Bone marrow (tissue), 2 donors: ENCODE measurements at places on chromosomes 2 and 18.

- no peak for DNase-seq
Measured at GRCh38 chr2:136051001-136051724, 65.7 kb upstream of the DARS1 start.

DNA sequence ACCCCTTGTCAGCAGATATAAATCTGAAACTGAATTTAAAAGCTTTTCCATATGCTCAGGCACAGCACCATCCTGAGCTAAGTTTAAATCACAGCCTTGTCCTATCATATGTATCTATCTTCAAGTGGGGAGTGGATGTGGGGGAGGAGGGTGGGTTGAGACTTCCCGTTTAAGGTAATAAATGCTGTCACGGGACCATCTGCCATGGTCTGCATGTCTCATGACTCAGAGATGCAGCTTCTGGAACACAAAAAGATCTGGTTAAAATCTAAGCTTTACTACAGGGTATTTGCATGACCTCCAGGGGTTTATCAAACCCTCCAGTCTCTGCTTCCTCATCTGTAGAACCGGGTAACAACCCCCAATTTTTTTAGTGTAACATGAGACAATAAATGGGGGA is 377.7 kb upstream of the ST6GAL2 start:
- DNase-seq: no peak

DNA sequence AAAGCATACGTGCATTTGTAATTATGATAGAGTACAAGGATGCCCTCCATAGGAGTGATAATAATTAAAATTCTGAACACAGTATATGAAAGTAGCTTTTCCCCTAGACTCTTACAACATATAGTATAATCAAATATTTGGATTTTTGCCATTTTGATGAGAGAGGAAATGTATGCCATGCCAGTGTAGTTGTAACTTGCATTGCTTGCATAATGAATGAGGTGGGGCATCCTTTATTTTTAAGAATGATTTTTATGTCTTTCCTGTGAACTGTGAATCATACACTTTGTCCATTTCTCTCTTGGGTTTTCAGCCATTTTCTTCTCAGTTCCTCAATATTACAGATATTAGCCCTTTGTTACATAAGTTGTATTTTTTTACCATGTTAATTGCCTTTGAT is 197.5 kb downstream of the SCG2 start:
- no peak for DNase-seq

GRCh38 chr18:80200932-80201672 is 46.2 kb downstream of the PARD6G start:
- DNase-seq: no peak

DNA sequence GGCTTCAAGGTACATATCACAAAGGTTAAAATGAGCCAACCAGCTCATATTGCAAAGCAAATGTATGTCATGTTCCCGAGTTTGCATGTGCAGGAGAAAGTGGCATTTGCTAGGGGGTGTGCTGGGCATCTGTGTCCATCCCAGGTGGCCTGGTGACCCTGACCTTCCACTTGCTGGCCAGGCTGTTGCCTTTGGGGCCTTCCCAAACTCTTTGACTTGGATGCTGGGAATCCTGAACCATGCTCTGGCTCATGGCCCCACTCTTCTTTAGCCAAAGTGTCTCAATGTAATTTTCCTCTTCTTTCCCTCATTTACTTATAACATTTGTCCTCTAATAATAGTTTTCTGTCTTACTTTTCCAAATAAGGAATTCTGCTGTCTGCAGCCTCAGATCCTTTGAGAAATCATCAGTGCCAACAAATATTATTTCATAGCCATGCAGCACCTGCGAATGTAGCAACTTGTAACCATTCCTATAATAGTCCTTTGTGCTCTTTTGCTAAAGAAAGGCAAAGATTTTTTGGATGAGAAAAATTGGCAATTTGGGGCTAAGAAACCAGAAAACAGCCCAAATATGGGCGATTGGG is 64.2 kb downstream of the MTCL1 start:
- no peak for DNase-seq

- DNase-seq: no peak
Measured at GRCh38 chr2:86302320-86302719, 35.1 kb downstream of the REEP1 start.

DNA sequence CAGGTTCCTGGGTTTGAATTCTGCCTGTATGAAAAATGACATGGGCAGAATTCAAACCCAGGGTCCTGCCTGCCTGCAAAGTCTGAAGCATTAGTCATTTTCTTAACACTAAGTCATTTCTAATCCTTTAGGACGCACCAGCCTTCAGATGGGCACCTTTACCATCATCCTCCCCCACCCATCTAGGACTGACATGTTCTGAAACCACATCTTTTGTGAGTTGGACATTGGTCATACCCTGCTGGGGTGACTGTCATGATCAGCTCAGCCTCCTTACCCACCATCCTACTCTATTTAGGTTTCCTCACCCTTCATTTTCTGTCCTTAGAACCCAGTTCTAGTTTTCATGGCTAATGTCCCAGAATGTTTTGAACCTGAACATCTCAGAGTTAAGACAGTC is 104.9 kb downstream of the TRIB2 start:
- DNase-seq: no peak

- no peak for DNase-seq
Measured at GRCh38 chr2:182587831-182588230, 128.2 kb upstream of the DNAJC10 start.

GRCh38 chr2:99903981-99904380 is 238.4 kb downstream of the AFF3 start:
- no peak for DNase-seq

DNA sequence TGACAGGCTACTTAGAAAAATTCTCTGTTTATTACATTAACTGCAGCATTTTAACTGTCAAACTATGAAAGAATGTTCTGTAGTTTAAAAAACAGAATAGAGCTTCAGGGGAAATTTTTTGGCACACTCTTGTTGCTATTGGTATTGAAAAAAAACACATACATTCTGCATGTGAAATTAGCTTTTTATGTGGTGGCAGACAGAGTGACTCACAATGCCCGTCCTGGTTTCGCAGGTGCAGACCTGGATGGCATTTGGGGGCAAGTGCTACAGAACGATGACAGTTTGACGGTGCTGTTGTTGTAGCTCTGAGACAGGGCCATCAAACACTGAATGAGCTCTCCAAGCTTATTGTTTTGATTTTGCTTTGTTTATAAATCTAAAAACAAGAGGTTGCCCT is 105.0 kb upstream of the MAP3K20 start:
- DNase-seq: no peak

GRCh38 chr2:179745635-179746256 is 115.7 kb downstream of the ZNF385B start:
- no peak for DNase-seq

- DNase-seq: no peak
Measured at GRCh38 chr2:158745866-158746382, 49.2 kb upstream of the DAPL1 start.

DNA sequence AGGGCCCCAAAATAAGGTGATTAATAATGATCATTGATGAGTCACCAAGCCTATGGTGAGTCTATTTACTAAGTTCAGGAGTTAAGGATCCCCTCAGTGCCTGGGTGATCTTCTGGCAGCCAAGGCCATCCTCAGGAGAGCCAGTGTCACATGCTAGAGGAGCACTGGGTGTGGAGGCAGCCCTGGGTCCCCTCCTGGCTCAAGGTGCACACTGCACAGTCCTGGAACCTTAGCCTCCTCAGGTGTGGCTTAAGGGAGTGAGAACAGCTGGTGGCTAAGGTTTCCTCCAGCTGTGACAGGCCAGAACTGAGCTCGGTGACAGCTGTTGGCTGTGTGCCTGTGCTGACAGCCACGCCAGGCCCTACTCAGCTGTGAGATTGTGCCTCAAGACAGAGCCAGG is 52.1 kb upstream of the ACAA2 start:
- no peak for DNase-seq

DNA sequence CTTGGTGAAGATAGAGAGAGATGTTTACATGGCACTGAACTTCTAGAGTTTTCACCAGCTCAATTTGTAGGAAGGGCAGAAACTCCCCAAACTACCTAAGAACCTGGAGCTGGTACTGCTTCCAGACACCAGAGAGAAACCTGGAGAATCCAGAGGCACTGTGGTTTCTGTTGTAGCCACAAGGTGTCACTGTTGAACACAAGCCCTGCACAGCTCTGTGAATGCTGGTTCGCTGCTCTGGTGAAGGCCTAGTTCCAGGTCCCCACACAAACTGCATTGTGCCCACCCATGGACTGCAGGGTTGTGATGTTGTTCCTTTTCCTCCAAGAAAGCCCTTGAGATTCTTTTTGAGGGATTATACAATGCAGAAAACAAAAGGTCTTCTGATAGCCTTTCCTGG is 150.5 kb upstream of the HS6ST1 start:
- DNase-seq: no peak

- no peak for DNase-seq
Measured at GRCh38 chr2:85577063-85577385, 362 bp upstream of the VAMP8 start.

DNA sequence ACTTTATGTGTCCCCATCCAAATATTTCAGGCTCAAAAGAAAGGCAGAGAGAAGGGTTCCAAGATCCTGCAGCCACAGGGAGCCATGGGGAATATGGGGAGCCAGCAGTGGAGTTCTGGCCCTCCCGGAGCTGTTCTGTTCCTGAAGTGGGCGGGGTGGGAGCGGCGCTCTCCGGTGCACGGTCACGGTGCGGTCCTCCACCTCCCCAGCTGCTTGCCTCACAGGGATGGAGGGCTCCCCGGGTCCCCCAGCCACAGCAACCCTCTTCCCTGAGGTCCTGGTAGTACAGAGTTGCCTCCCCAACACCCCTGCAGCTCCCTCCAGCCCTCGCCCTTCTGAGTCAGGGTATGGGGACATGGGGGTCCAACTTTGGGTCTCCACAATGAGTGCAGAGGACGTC is 26.2 kb upstream of the SNED1 start:
- no peak for DNase-seq

- DNase-seq: no peak
Measured at GRCh38 chr2:205696331-205696926, 14.1 kb downstream of the NRP2 start.

DNA sequence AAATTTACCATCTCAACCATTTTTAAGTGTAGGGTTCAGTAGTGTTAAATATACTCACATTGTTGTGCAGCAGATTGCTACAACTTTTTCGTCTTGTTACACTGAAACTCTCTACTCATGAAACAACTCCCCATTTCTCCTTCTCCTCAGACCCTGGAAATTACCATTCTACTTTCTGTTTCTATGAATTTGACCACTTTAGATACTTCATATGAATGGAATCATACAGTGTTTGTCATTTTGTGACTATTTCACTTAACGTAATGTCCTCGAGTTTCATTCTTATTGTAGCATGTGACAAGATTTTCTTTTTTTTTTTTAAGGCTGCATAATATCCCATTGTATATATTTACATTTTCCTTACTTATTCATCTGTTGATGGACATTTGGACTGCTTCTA is 203.8 kb downstream of the PLCL1 start:
- no peak for DNase-seq

GRCh38 chr18:29616867-29617266 is 1425.7 kb downstream of the DSC3 start:
- DNase-seq: no peak

- no peak for DNase-seq
Measured at GRCh38 chr2:144240656-144241339, 279.1 kb downstream of the ZEB2 start.

DNA sequence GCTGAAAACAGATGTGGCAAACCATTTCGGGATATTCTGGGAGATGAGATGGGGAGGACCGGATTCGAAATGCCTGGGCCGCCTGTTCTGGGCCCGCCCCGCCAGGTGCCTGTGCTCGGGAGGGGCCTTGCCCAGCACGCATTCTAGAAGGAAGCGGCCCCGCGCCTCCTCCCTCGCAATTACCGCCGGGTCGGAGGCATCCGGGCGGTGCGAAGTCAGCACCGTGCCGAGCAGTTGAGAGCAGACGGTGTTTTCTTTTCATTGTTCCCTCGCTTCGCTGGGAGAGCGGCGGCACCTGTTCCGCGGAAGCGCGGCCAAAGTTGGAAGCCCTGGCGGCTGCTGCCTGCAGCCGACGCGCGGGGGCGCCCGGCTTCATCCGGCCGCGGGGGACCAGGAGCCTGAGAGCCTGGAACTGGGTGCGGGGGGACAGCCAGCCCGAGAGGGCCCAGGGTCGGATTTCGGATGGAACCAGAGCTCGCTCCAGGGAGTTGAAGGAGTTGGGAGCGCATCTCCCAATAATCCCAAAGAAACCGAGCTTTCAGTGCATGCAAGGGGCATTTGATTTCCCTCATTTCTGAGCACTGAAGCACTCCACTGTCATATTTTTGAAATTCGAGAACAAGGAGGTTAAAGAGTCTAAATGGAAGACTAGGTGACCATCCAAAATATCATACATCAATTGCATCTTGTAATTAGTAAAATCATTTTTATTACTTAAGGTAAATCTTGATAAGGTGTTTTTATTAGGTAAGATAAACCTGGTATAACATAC is 241.8 kb upstream of the RAB12 start:
- no peak for DNase-seq

DNA sequence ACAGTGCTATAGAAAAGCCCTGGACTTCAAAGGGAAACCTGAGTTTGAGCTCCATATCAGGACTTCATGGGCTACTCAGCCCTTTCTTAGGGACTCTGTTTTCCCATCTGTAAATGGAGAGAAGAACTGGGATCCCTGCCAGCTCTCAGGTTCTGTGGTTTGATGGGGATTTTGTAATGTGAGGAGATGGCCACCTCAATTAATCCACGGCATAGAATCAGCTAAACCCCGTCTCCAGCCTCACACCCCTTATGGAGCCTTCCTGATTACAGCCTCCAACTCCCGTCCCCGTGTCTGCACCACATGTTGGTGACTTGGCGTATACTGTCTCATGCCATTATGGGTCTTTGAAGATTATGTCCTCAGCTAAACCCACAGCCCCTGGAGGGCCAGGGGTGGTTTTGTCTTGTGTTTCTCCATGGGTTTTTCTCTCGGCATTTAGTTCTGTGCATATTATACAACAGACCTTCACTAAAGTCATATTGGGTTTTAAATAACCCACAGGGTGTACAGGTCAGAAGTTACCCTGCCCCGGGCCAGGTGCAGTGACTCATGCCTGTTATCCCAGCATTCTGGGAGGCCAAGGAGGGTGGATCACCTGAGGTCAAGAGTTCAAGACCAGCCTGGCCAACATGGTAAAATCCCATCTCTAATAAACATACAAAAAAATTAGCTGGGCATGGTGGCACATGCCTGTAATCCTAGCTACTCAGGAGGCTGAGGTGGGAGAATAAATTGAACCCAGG is 63.8 kb upstream of the PPP1CB start:
- DNase-seq: no peak

DNA sequence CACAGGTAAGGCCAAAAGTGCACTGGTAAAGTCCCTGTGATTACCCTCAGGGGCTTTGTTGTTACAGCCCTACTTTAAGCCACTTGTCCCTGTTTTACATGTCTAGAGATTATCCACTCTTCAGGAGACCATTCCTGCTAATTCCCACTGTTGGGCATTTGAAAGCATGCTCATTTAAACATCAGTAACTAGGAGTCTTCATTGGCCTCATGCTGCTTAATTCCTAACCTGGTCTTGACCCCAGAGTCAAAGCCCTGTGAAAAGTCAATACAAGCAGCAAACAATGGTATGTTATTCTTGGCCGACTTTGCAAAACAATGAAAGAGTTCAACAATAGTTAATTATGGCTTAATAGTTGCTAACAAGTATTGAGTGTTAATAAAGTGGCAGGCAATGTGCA is 23.2 kb downstream of the AFF3 start:
- DNase-seq: no peak

GRCh38 chr18:27240383-27240782 is 55.3 kb upstream of the CHST9 start:
- DNase-seq: no peak

- no peak for DNase-seq
Measured at GRCh38 chr2:45595721-45596435, 15.2 kb downstream of the SRBD1 start.
